ENCODE measurements at places on chromosomes 13 and 19. TPM values are rescaled to one million over a fixed set of nuclear protein-coding genes. Genes with fewer than 3 reads are reported as not detected.

Gene ZNF766
- 26.9 TPM for total RNA-seq

Gene CGB5
- total RNA-seq = 5.7 TPM

Gene CKM
- not detected for total RNA-seq

Gene AP3D1
- 107 TPM for total RNA-seq

DNA sequence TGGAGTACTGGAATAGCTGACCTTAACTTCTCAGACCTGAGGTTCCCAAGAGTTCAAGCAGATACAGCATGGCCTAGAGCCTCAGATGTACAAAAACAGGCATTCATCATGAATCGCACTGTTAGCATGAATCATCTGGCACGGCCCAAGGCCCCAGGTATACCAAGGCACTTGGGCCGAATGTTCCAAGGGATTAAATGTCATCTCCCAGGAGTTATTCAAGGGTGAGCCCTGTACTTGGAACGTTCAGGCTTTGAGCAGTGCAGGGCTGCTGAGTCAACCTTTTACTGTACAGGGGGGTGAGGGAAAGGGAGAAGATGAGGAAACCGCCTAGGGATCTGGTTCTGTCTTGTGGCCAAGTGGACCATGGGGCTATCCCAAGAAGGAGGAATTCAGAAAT lies 6.3 kb downstream of the KLK3 start:
- H3K4me3 ChIP-seq = no peak overlapping the region
- no peak for DNase-seq
- peaks cover 5% of the 10 kb centered on the region for H3K4me1 ChIP-seq
- H3K27me3 ChIP-seq = peaks cover 87% of the 10 kb centered on the region

DNA sequence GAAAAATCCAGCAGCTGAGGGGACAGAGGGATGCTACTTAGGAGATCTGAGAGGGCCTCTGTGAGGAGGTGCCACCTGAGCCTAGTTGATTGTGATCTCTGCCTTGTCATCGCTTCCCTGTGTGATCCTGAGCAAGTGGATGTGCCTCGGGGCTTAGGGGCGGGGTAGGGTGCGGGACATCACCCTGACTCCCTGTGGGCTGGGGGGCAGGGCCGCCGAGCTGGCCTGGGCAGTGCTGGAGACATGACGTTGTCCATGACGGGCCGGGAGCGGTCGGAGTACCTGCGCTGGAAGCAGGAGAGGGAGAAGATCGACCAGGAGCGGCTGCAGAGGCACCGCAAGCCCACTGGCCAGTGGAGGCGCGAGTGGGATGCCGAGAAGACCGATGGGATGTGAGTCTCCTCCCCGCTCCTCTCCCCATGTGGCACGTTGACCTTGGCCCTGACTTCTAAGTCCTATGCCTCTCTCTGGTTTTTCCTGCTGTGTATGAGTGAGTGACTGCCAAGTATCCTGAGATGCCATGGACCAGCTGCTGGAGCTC lies 8.2 kb upstream of the INAFM1 start:
- H3K27me3 ChIP-seq = no peaks in the 10 kb centered on the region
- DNase-seq = no peak
- H3K36me3 ChIP-seq = peaks cover 42% of the 10 kb centered on the region
- H3K4me3 ChIP-seq = no peak overlapping the region
- no peak overlapping the region for H3K27ac ChIP-seq

- no peak for DNase-seq
- H3K36me3 ChIP-seq = no peaks in the 10 kb centered on the region
- peak overlapping the region; percentile 51 for H3K4me3 ChIP-seq
- no peak overlapping the region for H3K27ac ChIP-seq
- no peaks in the 10 kb centered on the region for H3K27me3 ChIP-seq
These were observed 2.3 kb downstream of the TRAPPC6A start for GRCh38 chr19:45175515-45176345.

Data from mesothelial cell of epicardium (in vitro differentiated cells).